Effector memory CD4-positive, alpha-beta T cell (primary cell): ENCODE measurements at places on chromosomes 5 and 9.

- H3K4me1 ChIP-seq: peaks cover 36% of the 10 kb centered on the region
- H3K4me3 ChIP-seq: no peak overlapping the region
- no peaks in the 10 kb centered on the region for H3K27me3 ChIP-seq
- no peak overlapping the region for H3K27ac ChIP-seq
Observed at GRCh38 chr9:35725362-35725761, 6.6 kb downstream of the TLN1 start.

DNA sequence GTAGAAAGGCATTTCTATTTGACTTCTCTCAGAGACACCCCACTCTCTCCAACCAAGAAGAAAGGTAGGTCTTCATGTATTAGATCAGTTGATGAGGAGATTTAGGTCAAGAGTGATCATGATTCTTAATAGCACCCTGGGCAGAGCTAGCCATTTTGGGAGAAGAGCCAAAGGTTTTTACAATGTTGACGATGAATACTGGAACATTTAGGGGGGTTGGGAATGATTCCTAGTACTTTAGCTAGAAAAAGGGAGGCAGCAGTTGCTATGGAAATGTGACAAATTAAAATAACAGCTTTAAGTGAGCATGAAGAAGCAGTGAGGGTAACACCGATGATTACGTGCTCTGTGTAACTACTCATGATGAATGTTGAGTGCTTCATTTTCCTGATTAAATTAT lies 9.5 kb upstream of the RPS23 start:
- H3K36me3 ChIP-seq: no peaks in the 10 kb centered on the region
- no peaks in the 10 kb centered on the region for H3K4me1 ChIP-seq
- no peak overlapping the region for H3K27ac ChIP-seq
- DNase-seq: no peak
- H3K4me3 ChIP-seq: no peak overlapping the region
- no peaks in the 10 kb centered on the region for H3K27me3 ChIP-seq

DNA sequence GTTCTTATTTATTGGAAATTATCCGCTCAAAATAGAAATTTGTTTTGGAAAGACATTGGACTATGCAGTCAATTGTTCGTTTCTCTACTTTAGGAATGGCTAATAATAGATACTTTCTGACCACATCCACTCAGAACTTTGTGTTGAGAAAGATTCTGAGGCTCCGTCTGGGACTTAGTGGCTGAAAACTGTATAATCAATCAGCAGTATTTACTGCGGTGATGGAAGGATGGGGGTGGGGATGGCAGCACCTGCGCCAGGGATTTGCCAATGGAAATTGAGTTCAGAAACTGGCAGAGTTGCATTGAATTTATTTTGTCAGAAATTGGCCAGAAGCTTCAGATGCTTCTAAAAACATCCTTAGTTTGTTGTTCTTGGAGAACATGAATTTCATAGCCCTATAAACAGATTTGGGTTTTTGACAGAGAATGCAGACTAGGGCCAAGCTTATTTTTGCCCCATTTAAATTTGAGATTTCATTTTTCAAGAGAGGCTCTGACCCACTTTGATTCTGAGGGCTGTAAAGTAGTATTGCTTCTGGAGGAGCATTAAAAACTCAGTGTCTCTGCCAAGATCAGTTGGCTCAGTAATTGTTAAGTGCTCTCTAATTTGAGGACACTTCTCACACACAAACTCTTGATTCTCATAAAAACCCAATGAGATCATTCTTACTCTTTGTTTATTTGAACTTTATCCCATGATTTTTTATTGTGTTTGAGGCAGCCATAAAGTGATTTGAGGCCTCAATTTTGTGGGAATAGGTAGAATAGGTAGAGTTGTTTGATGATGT lies 215.1 kb downstream of the CD180 start:
- H3K27me3 ChIP-seq: no peaks in the 10 kb centered on the region
- no peak overlapping the region for H3K4me3 ChIP-seq
- H3K27ac ChIP-seq: no peak overlapping the region
- H3K4me1 ChIP-seq: no peaks in the 10 kb centered on the region

GRCh38 chr9:74985041-74985440 lies 32.3 kb upstream of the C9orf40 start:
- H3K4me3 ChIP-seq: no peak overlapping the region
- no peaks in the 10 kb centered on the region for H3K27me3 ChIP-seq
- H3K4me1 ChIP-seq: no peaks in the 10 kb centered on the region
- no peak for DNase-seq
- no peak overlapping the region for H3K27ac ChIP-seq

DNA sequence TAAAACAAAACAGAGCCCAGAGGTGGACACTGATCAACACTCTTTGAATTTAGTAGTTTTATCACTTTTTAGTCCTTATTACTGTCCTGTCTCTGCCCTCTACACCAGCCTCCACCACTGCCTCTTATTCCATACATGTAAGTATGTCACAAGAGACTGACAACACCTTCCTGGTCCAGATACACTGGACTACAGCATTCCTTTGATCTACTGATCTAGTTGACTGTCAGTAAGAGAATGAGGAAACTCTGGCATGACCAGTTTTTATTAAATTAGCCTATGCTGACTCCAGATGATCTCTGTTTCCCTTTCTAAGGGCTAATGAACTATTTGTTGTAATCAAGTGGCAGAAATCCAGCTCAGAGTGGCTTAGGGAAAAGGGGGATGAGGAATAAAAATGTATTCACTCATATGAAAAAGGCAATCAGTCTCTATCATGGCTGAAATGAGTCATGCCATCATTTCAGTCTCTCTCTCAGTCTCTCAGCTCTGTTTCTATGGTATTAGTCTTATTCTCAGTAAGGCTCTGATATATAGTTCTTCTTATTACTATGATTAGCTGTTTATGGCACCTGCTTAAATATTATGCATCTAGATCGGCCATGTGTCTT lies 5.5 kb downstream of the ARHGEF37 start:
- H3K27ac ChIP-seq: no peak overlapping the region
- no peaks in the 10 kb centered on the region for H3K27me3 ChIP-seq
- H3K4me3 ChIP-seq: no peak overlapping the region

GRCh38 chr5:119378075-119378700 lies 22.4 kb downstream of the TNFAIP8 start:
- H3K36me3 ChIP-seq: peaks cover 7% of the 10 kb centered on the region
- no peaks in the 10 kb centered on the region for H3K27me3 ChIP-seq
- H3K27ac ChIP-seq: no peak overlapping the region
- peaks cover 17% of the 10 kb centered on the region for H3K4me1 ChIP-seq
- no peak overlapping the region for H3K4me3 ChIP-seq

DNA sequence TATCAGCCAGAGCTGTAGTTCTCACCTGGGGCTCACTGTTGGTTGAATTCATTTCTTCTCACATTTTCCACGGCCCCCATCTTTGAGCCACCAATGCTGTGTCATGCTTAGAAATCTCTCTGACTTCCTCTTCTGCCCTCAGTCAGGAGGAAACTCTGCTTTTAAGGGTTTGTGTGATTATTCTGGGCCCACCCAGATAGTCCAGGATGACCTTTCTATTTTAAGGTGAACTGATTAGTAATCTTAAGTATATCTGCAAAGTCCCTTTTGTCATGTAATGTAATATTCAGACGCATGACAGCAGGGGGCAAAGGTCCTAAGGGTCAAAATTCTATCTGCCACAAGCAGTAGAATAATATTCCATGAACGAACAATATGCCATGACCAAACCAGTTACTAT lies 88.4 kb downstream of the AK8 start:
- no peak for DNase-seq
- no peaks in the 10 kb centered on the region for H3K27me3 ChIP-seq
- no peaks in the 10 kb centered on the region for H3K4me1 ChIP-seq
- H3K4me3 ChIP-seq: no peak overlapping the region
- H3K27ac ChIP-seq: no peak overlapping the region

- no peaks in the 10 kb centered on the region for H3K27me3 ChIP-seq
- H3K36me3 ChIP-seq: no peaks in the 10 kb centered on the region
- H3K4me3 ChIP-seq: no peak overlapping the region
Observed at GRCh38 chr9:27817747-27818146, 244.5 kb upstream of the C9orf72 start.

- no peaks in the 10 kb centered on the region for H3K36me3 ChIP-seq
- H3K27me3 ChIP-seq: no peaks in the 10 kb centered on the region
- no peak for DNase-seq
- no peak overlapping the region for H3K27ac ChIP-seq
Observed at GRCh38 chr5:10301842-10302610, 5.7 kb downstream of the CMBL start.

DNA sequence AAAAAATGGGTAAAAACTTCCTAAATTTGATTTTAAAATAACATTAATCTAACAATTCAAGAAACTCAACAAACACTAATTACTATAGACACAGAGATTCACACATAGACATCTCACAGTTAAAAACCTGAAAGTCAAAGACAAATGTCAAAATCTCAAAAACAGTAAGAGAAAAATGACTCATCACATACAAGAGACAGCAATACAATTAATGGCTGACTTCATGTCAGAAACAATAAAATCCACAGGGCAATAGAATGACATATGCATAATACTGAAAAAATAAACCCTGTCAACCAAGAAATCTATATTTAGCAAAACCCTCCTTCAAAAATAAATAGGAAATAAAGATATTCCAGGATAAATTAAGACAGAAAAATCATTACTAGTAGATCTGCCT lies 200.4 kb downstream of the CEMIP2 start:
- no peak overlapping the region for H3K27ac ChIP-seq
- no peak for DNase-seq
- H3K4me1 ChIP-seq: no peaks in the 10 kb centered on the region
- no peak overlapping the region for H3K4me3 ChIP-seq

GRCh38 chr5:141613344-141613743 lies 5.5 kb downstream of the DIAPH1 start:
- DNase-seq: no peak
- peaks cover 51% of the 10 kb centered on the region for H3K4me1 ChIP-seq
- no peak overlapping the region for H3K4me3 ChIP-seq
- no peak overlapping the region for H3K27ac ChIP-seq
- H3K27me3 ChIP-seq: no peaks in the 10 kb centered on the region
- peaks cover 3% of the 10 kb centered on the region for H3K36me3 ChIP-seq

DNA sequence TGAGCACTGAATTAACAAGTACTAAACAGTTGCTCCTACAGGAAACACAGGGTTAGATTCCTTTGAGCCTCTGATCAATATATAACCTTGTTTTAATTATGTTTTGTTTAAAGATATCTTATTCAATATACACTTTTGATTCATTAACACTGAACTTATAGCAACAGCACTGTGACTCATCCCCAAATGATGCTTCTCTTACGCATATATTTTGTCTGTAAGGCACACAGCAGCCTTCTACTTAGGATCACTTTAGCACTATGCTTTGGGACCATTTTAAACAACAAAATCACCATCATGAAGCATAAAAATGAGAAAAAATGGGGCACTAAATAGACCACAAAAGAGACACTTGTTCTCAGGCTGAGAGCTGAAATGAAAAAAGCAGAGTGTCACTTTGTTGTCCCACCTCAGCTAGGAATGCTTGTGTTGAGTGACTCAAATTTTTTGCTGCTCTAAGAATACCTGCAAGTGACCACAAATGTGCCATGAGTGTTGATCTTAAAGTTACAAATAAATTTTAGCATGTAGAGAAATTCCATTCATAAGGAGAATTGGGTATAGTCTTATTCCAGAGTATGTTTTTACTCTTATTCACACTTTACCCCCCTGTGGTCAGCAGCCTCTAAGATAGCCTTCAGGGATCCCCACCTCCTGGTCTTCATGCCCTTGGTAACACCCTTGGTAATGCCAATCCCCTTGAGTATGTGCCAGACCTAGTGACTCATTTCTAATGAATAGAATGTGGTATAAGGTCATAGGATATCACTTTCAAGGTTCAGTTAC lies 252.7 kb upstream of the IL12B start:
- DNase-seq: no peak
- H3K27ac ChIP-seq: no peak overlapping the region
- H3K4me3 ChIP-seq: no peak overlapping the region
- H3K36me3 ChIP-seq: no peaks in the 10 kb centered on the region

DNA sequence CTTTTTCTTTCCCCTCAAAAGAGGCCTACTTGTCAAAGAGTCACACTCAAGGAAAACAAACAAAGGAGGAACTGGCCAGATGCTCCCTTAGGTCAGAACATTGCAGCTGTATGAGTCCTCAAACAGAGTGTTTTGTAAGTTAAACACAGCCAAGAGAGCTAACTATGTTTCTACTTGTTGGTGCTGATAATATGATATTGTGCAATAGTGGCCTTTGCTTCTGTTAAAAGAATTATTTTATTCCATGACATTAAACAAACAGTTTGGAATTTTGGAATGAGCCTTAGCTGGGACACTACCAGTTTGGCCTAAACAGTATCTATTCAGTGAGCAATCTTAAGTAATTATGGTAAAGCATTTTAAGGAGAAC lies 56.0 kb upstream of the TPD52L3 start:
- H3K36me3 ChIP-seq: no peaks in the 10 kb centered on the region
- no peaks in the 10 kb centered on the region for H3K27me3 ChIP-seq
- DNase-seq: no peak
- no peak overlapping the region for H3K27ac ChIP-seq

DNA sequence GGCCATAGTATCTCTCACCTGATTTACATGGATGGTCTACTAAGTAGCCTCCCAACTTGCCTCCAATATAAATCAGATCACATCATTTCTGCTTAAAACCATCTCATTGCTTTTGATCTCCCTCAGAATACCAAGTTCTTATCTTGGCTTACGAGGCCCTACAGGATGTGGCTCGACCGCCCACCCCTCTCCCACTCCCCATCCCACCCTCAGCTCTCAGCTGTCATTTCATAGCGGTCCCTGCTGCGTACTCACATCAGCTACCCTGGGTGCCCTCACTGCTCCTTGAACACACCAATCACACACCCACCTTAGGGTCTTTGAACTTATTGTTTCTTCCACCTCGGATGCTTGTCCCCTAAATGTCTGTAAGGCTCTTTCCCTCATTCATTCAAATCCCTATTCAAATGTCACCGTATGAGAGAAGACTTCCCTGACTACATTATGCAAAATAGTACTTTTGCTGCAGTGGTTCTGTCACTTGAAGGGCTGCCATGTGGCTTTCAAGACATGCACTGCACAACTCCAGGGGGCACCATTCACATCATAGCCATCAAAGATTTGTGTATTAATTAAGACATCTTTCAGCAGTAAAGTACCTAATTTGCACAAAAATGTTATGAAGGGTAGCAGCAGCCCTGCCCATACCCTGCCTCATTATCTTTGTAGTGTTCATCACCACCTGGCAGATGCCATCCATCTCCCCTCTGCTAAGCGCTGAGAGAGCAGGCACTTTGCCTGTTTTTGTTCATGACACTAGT lies 171.1 kb downstream of the ENC1 start:
- no peak overlapping the region for H3K4me3 ChIP-seq
- H3K27ac ChIP-seq: no peak overlapping the region

DNA sequence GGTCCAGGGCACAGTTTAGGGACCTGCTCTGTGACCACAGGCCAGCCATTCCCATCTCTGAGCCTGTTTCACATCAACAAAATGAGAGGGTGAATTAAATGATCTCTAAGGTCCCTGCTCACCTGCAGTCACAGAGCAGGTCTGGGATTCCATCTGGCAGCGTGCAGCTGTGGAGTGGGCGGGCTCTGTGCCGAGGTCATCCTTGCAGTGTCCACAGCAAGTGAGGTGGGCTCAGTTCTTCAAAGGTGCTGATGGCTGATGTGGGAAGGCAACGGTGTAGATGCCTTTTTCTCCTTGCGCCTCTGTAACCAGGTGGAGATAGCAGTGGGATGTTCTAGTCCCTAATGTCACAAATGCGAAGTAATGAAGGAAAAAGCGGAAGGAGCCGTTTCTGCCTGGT lies 11.9 kb downstream of the OR2V1 start:
- H3K27ac ChIP-seq: no peak overlapping the region
- H3K4me3 ChIP-seq: no peak overlapping the region
- peaks cover 38% of the 10 kb centered on the region for H3K27me3 ChIP-seq
- H3K36me3 ChIP-seq: no peaks in the 10 kb centered on the region

GRCh38 chr5:63686938-63687337 lies 275.3 kb downstream of the HTR1A start:
- no peaks in the 10 kb centered on the region for H3K36me3 ChIP-seq
- no peak for DNase-seq
- H3K4me3 ChIP-seq: no peak overlapping the region
- H3K27ac ChIP-seq: no peak overlapping the region
- H3K27me3 ChIP-seq: no peaks in the 10 kb centered on the region
- no peaks in the 10 kb centered on the region for H3K4me1 ChIP-seq
